ENCODE measurements at places on chromosomes 4 and X. TPM values are rescaled to one million over a fixed set of nuclear protein-coding genes. Genes with fewer than 3 reads are reported as not detected.

ARX gene
- total RNA-seq, result not detected

AKAP14 gene
- total RNA-seq, result not detected

PDGFRA gene
- total RNA-seq, result 0.13 TPM

TMPRSS11D gene
- total RNA-seq, result not detected

TTC29 gene
- total RNA-seq, result not detected

OPRPN gene
- not detected for total RNA-seq

STAP1 gene
- total RNA-seq, result not detected

USP53 gene
- 15.0 TPM for total RNA-seq

GAGE12J gene
- total RNA-seq, result not detected

RAP2C gene
- total RNA-seq, result 16.3 TPM

TSPAN7 gene
- 2.7 TPM for total RNA-seq

SMR3B gene
- not detected for total RNA-seq

COL4A5 gene
- total RNA-seq, result 18.1 TPM

CXCL8 gene
- 254 TPM for total RNA-seq

NRK gene
- 0.07 TPM for total RNA-seq

NHS gene
- under 0.01 TPM for total RNA-seq

RNF175 gene
- total RNA-seq, result not detected

FGFBP1 gene
- total RNA-seq, result not detected

XPNPEP2 gene
- total RNA-seq, result not detected

CYLC1 gene
- total RNA-seq, result not detected

FHIP1A gene
- 0.40 TPM for total RNA-seq

ZAR1 gene
- total RNA-seq, result not detected

CPLX1 gene
- 0.20 TPM for total RNA-seq

SHOX gene
- 0.10 TPM for total RNA-seq

BMPR1B gene
- not detected for total RNA-seq

CNGA1 gene
- total RNA-seq, result not detected

MAGEA2 gene
- not detected for total RNA-seq

TMEM35A gene
- 1.8 TPM for total RNA-seq

GRIA3 gene
- total RNA-seq, result not detected

RBMXL3 gene
- total RNA-seq, result not detected

IKBKG gene
- total RNA-seq, result 41.4 TPM

GPR119 gene
- total RNA-seq, result not detected

ADH7 gene
- not detected for total RNA-seq

ASB9 gene
- total RNA-seq, result 27.0 TPM

CSAG3 gene
- not detected for total RNA-seq

CYTL1 gene
- 121 TPM for total RNA-seq

CRMP1 gene
- total RNA-seq, result 0.05 TPM

MTMR8 gene
- total RNA-seq, result 0.05 TPM

NOX1 gene
- not detected for total RNA-seq
